ENCODE measurements at places on chromosomes 6 and 20.

- no peak for DNase-seq
Observed at GRCh38 chr6:34366639-34366921, 25.9 kb downstream of the NUDT3 start.

DNA sequence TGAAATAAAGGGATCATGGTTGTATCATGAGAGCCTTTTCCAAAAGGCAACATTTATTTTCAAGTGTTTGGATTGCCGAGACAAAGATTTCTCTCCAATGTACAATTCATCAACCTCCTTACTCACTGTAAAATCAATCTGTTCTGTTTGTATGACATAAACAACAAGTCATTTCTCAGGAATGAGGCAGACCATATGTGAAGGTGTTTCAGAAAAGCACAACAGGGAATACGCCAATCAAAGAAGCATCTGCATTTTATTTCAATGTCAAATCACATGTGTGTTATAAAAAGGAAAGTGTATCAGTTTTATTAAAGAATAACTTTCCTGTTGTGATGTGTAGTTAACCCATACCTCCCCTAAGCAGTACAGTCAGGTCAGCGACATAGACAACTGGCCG, 653.7 kb downstream of the TFAP2A start:
- DNase-seq: no peak

GRCh38 chr6:152696522-152696921, 1.2 kb upstream of the MYCT1 start:
- no peak for DNase-seq

GRCh38 chr20:41050361-41051008, 21.9 kb downstream of the TOP1 start:
- no peak for DNase-seq

GRCh38 chr6:140871911-140872310, 1260.8 kb upstream of the GJE1 start:
- no peak for DNase-seq

All from stimulated activated CD8-positive, alpha-beta memory T cell treated with anti-CD3 and anti-CD28 coated beads, Interleukin-7, amount 100 ng/mL, for 48 hours (primary cell).